Activated T-cell treated with anti-CD3 and anti-CD28 coated beads, Interleukin-2, amount 50 U/mL, for 4 hours (primary cell): ENCODE measurements at places on chromosomes 6 and 20. TPM values are rescaled to one million over a fixed set of nuclear protein-coding genes. Genes with fewer than 3 reads are reported as not detected.
A peak's percentile ranks its signal among the peaks of the same experiment; 100 is the strongest.

GRCh38 chr20:10670501-10671220 lies 3.1 kb downstream of the JAG1 start:
- DNase-seq = no peak

- no peak for DNase-seq
Measured at GRCh38 chr6:134720353-134721059, 229.4 kb downstream of the ALDH8A1 start.

The PRR18 gene
- total RNA-seq = not detected

The SCUBE3 gene
- total RNA-seq = 0.03 TPM

GRCh38 chr6:100426241-100426640 lies 38.5 kb downstream of the SIM1 start:
- no peak for DNase-seq

- no peak for DNase-seq
Measured at GRCh38 chr20:34571753-34572152, 13.2 kb downstream of the MAP1LC3A start.

DNA sequence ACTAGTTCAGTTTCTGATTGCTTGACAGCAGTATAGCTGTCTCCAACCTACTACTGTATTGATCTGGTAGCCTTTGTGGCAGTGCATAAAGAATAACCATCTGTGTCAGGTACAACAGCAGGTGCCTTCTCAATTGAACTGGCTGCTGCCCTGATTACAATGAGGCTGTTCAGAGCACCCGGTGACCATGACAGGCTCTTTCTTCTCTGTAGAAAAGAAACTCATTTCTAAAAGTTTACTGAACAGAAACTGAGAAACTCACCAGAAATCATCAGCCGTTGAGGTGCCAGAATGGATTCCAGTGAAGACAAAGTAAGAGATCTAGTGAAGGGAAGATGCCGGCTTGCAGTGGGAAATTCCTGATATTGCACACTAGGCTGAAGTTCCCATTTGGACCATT lies 954.4 kb downstream of the PHF3 start:
- no peak for DNase-seq

The SH3BGRL2 gene
- total RNA-seq = 0.92 TPM

DNA sequence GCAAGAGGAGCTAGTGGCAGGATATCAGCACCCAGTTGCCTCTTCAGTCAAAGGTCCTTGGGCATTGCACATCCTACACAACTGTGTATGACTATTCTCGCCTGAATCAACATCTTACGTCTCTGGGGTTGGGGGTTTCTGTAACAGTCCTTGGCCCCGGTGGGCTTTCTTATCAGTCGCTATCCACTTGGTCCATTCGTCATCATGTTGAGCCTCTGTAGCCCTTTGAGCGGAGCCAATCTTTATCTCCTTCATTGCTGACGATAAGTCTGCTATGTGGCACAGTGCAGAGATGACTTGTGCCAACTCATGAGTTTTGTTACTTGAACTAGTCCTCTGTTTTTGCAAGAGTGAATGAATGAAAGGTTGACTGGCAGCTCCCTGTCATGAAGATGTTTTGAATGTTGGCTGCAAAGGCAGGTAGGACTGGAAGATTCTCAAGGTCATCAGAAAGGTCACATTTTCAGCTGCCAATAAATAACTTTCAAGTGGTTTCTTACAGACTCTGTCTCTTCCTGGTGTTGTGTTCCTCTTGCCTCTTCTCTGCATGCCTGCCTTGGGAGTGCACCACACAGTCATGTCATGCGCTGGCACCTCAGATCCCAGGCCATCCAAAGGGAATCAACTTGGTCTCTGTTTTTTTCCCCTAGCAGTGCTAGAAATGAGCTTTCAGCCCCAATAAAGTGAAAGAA lies 238.9 kb downstream of the SLC24A3 start:
- DNase-seq = no peak

GRCh38 chr6:168791917-168792316 lies 350.9 kb downstream of the SMOC2 start:
- DNase-seq = no peak

DNA sequence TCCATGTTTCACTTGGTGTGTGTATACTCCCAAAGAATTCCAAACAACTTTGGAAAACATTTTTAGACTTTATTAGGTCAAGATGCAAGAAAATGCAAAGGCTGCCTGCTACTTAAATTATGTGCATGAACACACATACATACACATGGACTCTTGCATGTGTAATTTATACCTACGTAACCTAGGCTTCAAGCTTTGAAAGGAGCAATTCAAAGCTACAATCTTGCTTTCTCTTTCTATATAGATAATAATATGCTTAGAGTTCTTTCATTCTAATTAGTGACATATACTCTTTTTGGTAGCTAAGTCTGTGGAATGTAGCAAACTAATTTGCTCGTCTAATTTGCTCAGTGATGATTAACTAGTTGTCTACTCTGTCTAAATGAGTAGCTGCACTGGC lies 146.5 kb downstream of the EPHA7 start:
- no peak for DNase-seq

DNA sequence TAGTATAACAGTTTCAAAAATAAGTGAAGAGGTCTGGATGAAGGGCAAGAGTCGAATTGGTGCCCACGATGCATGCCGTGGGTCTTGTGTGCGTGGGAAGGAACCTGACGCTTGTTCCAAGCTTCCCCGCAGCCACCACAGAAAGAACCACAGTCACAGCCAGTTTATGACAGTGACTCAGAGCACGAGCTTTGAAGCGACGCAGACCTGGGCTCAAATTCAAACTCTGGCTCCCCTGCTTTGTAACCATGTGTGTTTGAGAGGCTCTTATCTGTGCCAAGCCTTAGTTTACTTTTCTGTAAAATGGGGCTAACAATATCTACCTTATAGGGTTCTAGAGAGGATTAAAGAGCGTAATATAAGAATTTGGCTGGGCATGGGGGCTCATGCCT lies 65.5 kb downstream of the SYNJ2 start:
- DNase-seq = peak; percentile 61

- no peak for DNase-seq
Measured at GRCh38 chr20:33280000-33280680, 2.9 kb upstream of the BPIFB1 start.

- no peak for DNase-seq
Measured at GRCh38 chr6:166830891-166831363, 125.4 kb downstream of the RNASET2 start.

The BANF2 gene
- not detected for total RNA-seq

DNA sequence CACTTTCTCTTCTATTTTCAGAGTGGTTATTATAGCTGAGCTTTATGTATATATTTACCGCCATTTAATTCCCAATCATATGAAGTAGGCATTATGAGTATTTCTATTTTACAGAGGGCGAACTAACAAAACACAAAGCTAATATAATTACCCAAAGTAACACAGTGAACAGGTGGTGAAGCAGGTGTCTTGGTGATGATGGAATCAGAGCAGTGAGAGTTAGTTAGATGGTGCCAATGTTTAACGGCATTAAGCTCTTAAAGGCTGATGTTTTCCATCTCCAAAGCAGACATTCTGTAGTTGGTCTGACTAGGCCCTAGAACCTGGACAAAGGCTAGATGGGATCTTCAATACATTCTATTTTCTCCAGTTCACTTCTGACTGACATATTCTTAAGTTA lies 551.1 kb upstream of the SYNCRIP start:
- DNase-seq = no peak

DNA sequence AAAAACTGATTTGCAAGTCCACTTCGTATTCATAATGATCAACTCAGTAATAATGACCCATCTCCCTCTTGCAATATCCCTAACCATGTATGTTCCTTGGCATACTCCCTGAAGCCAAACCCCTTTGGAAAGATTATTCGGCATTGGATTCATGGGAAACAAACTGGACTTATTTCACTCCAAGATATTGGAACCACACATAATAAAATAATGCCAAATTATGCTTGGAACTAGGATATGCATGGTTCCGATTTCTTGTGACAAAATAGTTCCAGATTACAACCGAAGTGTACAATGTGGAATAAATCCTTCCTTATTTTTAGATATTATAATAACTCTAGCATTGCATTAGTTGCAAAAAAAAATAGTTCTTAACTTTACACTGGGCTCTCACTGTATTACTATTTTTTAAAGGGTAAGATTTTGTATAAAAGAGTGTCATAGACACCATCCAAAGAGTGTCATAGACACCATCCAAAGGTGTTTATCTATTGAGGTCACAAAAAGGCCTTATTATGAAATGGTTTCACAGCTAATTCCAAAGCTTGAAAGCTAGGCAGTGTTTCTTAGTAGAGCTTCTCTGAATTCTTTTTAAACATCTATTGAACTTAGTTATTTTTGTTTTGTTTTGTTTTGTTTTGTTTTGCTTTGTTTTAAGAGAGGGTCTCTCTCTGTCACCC lies 410.9 kb upstream of the JARID2 start:
- no peak for DNase-seq

DNA sequence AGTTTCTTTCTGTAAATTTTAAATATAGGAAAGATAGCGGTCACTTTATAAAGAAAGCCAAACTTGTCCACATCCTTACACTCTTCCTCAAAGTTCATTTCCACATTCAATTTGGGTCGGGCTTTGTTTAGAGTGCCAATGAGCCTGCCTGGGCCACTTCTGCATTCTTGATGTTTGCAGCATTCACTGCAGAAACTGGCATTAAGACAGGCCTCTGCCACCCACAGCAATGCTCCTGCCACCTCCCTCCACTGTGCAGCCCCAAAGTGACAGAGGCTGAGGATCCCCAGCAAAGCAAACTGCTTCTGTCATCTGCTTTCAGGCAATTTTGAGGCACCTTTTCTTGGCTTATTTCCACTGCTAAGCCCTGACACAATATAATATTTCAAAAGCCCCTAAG lies 61.2 kb downstream of the TNFAIP3 start:
- DNase-seq = peak; percentile 18

GRCh38 chr6:38493931-38494547 lies 145.7 kb downstream of the BTBD9 start:
- DNase-seq = peak; percentile 78

DNA sequence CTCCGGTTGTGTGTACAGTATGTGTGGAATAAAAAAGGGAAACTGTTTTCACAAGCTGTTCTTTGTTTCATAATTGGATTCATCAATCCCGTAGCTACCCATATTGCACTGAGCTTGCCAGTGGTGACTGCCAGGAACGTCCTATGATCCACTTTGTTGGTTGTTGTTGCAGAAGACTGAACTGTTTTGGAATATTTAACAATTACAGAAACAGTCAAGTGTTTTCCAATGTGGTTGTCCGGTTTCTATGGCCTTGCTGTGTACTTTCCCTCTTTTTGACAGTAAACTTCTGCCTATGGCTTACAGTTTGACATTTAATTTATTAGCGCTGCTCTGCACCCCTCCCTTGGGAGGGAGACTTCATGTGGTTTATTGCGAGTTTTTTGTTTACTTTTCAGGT lies 141.2 kb downstream of the DTNBP1 start:
- no peak for DNase-seq

The WFDC12 gene
- not detected for total RNA-seq

DNA sequence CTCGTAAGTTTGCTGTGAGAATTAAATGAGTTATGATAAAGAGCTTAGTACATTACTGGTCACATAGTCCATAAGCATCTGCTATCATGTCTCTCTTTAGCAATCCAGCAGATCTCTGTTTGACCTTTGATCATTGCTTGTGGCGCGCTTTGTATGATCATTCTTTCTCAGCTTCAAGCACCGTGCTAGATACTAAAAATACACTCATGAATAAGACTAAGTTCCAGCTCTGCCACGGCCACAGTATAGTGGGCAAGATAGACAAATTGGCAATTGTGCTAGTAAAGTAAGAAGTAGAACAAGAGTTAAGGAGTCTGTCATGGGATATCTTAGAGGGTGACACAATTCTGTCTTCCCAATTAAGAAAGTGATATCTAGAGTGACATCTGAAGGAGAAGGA lies 75.2 kb upstream of the ADGRF1 start:
- DNase-seq = no peak

- DNase-seq = no peak
Measured at GRCh38 chr6:169998457-169998856, 247.0 kb downstream of the ERMARD start.

The KCNK16 gene
- not detected for total RNA-seq

DNA sequence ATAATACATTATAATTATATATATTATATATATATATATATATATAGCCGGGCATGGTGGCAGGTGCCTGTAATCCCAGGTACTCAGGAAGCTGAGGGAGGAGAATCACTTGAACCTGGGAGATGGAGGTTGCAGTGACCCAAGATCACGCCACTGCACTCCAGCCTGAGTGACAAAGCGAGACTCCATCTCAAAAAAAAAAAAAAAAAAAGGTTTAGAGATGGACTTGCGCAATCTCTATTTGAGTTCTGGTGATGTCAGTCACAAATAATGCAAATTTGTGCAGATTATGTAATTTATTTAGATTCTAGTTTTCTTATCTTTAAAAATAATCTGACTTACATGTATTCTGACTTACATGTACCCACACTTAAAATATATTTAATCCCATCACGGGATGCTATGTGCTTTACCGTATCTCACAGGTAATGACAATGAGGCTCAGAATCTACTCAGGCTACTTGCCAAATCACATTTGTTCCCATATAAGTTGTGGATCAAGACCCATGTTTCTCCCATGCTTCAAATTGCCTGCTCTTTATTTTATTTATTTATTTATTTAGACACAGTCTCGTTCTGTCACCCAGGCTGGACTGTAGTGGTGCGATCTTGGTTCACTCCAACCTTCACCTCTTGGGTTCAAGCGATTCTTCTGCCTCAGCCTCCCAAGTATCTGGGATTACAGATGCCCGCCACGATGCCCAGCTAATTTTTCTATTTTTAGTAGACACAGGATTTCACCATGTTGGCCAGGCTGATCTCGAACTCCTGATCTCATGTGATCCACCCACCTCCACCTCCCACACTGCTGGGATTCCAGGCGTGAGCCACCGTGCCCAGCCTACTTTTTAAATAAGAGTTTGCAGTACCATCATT lies 7.6 kb upstream of the UST start:
- no peak for DNase-seq

The ULBP3 gene
- total RNA-seq = 0.63 TPM

GRCh38 chr6:42374018-42374669 lies 77.6 kb downstream of the TRERF1 start:
- DNase-seq = no peak

DNA sequence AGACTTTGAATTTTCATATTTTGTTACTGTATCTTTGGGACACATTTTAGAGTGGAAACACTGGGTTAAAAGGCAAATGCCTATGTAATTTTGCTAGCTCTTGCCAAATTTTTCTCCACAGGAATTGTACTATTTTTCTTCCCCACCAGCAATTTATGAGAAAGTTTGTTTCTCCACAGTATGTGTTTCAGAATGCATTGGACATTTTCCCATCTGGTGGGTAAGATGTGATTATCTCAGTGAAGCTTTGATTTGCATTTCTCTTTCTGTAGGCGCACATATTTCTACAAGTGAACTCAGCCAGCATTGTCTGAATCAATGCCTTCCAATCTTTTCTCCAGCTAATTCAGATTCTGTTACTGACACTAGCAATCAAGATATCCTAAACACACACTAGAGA lies 157.8 kb downstream of the RCAN2 start:
- no peak for DNase-seq
